ENCODE measurements at places on chromosomes 7 and 10.

- no peak for DNase-seq
These were observed 121.0 kb upstream of the PARD3 start for GRCh38 chr10:34936061-34936460.

- no peak for DNase-seq
These were observed 45.0 kb downstream of the VWDE start for GRCh38 chr7:12358694-12359093.

GRCh38 chr7:47211519-47211973, 370.4 kb downstream of the TNS3 start:
- DNase-seq: no peak

DNA sequence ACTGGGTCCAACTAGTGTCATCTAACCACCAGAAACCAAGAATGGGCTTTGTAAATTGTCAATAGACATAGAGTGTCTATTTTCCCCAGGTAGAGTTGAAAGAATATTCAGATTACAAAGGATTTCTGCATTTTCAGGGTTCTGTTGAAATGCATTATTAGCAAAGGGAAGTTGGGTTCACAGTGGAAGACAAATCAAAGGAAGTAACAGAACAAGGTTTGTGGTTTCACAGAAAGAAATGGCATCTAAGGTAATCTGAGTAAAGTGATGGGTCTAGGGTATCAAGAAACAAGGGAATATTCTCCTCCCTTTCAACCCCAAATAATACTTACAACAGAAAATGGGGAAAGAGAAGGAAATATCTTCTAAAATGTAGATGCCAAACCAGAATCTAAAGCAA, 25.8 kb downstream of the CEP41 start:
- DNase-seq: no peak

DNA sequence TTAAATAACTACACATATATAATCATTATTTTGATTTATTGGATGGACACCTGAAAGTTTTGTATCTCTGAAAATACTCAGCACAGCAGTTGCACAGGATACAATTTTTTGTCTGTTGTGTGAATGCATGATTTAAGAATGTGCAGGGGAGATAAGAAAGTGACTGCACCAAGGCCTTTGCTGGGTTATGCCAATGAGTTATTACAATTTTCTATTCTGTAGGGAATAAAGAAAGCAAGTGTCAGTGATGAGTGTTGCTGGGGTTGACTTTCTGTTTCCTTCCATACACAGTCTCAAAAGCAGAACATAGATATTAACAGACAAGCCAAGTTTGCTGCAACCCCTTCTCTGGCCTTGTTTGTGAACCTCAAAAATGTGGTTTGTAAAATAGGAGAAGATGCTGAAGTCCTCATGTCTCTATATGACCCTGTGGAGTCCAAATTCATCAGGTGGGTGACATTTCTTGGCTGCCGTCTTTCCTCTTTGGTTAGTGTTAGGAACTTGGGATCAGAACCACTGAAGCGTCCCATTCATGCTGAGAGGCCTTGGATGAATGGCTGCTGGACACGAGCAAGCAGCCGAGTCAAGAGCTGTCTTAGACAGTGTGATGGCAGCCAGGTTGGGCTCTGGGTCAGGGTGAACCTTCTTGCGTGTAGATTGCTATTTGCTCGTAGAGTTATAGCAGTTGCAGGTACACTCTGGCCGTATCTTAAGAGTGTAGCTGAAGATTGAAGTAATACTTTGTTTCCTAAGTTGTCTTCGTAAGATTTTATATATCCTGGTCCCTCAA, 92.8 kb downstream of the DOCK1 start:
- DNase-seq: no peak

- DNase-seq: no peak
These were observed 280.2 kb upstream of the CHRM2 start for GRCh38 chr7:136588216-136588615.

Data from GF-D8 (cell line).